Stimulated activated CD4-positive, alpha-beta T cell treated with anti-CD3 and anti-CD28 coated beads, Interleukin-12 subunit alpha, Interleukin-12 subunit beta, amount 100 ng/mL, for 48 hours (primary cell): ENCODE measurements at places on chromosomes 5 and 9.

- no peak for DNase-seq
These were observed 37.2 kb upstream of the SH3PXD2B start for GRCh38 chr5:172491481-172491880.

DNA sequence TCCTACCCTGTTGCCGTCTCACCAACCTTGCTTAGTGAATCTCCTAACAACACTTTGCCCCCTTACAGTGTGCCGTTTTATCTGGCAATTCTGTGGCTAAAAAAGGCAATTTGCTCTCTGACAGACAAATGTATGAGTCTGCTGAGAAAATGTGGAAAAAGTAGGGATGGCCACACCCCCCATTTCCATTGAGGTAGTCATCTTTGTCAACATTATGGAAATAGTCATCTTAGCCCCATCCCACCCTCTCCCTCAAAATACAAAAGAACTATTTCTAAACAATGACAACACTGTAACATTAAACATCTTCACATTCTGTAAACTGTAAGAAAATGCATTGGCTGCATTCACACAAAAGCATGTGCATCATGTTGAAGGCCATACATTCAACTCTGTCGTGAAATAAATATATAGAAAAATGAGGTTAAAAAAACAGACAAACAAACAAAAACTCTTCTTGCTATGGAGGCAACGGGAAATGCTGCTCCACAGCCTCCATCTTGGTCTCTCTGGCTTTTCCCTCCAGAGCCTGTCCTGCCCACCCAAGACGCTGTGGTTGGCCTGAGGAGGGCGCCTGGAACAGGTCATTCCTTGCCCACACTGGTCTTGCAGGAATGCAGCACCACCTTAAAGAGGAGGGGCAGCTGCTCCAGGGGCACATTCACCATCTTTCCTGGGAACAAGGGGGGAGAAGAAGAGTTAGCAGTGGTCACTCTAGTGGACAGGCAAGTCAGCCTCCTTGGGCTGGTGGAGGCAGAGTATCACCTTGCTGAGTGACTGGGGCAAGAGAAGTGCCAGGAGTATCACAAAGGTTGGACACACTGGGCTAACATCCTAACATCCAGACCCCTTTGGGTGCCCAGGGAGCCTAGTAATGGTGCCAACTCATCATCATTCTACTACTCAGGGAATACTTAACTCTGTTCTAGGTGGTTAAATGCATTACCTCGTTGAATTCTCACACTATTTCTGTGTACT lies 15.2 kb upstream of the NR5A1 start:
- no peak for DNase-seq

DNA sequence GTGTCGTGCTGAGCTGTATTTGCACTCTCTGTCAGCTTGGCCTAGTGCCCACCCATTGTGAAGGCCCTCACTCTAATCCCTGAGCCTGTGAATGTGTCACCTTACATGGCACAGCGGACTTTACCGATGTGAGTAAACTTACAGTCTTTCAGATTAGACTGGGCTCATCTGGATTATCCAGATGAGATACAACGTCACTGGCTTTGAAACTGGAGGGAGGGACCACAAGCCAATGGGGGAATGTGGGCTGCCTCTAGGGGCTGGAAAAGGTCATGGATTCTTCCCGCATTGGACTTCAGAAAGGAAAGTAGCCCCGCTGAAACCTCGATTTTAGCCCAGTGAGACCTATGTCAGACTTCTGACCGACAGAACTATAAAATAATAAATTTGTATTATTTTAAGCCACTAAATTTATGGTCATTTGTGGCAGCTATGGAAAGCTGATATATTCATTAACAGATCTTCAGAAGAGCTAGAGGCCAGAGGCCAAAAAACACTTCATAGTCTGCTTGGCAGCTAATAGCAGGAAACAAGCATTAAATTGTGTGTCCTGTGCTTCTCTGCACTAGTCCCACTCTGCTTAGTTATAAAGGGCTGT lies 139.0 kb upstream of the GAS1 start:
- no peak for DNase-seq

DNA sequence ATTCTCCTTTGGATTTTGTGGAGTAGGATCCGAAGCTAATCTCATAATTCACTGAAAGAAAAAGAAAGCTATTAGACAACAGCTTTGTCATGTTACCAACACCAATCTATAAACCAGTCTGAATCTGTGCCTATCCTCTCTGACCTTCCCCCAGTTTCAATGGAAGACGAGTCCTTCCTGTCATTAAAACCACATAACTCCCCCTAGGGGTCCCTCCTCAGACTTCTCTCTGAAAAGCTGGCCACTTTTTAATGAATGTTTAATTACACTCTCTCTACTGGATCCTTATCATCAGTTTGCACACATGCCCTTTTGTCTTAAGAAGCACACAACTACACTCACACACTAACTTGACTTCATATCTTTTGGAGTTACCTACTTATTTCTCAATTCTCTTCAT lies 98.0 kb upstream of the TSLP start:
- DNase-seq = no peak

GRCh38 chr9:133606708-133607025 lies 2.5 kb downstream of the FAM163B start:
- DNase-seq = no peak

DNA sequence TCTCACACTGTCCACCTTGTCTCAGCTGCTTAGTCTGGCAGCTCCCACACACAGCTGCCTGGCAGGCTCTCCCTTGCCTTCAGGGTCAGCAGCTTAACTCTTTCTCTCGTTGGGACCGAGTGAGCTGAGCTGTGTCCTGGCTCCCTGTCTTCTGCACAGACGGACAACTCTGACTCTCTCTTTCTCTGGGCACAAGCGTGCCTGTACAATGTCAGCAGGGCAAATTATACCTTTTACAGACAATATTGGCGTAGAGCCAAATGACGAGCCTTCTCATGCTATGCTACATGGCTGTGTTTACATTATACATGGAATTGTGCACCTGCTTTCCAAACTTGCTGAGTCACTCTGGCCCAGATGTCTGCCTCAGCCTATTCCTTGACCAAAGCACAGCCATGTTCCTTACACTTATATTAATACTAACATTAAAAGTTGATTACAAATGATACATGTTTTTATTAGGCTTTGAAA lies 188.6 kb downstream of the CYLC2 start:
- DNase-seq = no peak

GRCh38 chr5:166781737-166782136 lies 1509.7 kb upstream of the WWC1 start:
- no peak for DNase-seq

GRCh38 chr9:126112135-126112720 lies 214.4 kb upstream of the MVB12B start:
- DNase-seq = no peak

DNA sequence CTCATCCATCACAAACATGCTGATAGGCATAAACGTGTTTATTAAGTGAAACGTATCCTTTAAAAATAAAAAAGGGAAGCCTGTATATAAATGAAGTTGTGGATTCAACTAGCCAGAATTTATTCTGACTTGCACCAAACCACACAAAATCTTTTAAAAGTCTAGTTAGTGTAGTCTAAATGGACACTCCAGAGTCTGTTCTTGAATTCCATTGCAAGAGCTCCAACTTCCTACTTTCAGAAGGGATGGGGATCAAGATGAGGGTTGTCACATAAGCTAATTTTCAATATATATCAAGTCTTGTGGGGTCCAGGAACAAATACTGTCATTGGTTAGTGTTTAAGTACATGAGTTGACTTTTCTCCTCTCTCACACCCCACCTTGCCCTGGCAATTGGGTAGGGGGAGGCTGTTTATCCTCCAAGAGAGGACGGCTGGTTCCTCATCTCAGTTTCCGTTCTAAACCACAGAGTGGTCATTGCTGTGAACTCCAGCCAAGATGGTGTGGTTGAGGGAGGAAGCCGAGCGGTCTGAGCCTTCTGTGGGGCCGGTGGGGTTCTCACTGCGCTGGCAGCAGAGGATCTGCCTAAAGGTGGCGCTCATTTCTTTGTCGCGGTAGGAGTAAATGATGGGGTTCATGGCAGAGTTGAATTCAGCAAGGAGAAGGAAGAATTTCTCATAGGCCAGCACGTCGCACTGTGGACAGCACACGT lies 163.2 kb downstream of the LPAR1 start:
- DNase-seq = no peak

- no peak for DNase-seq
These were observed 44.9 kb downstream of the HMGCS1 start for GRCh38 chr5:43268188-43268820.

DNA sequence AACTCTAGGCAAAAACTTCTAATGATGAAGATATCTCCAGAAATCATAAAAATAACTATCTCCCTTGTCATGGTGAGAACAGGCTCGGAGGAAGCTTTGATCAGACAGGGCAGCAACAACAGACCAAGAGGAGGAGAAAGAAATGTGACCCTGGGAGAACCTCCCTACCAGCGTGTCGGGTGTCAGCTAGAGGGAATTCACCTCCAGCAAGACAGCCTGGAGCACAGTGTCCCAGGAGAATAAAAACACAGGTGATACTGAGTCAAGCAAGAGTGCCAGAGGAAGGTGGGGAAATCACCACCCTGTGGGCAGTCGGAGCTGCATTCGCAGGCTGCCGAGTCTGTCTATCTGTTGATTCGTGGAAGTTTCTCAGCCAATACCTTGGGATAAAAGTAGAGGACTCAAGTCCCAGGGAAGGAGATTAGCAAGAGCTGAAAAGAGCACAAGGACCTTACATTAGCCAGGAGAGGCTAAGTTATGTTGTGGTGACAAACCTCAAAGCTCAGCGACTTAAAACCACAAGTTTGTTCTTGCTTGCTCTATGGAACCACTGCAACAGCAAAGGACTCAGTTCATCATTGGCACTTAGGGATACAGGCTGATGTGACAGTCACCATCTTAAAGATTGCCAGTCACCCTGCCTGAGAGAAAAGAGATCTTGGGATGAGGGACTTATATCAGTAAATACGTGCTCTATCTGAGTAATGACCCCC lies 598.3 kb downstream of the CCDC171 start:
- no peak for DNase-seq

DNA sequence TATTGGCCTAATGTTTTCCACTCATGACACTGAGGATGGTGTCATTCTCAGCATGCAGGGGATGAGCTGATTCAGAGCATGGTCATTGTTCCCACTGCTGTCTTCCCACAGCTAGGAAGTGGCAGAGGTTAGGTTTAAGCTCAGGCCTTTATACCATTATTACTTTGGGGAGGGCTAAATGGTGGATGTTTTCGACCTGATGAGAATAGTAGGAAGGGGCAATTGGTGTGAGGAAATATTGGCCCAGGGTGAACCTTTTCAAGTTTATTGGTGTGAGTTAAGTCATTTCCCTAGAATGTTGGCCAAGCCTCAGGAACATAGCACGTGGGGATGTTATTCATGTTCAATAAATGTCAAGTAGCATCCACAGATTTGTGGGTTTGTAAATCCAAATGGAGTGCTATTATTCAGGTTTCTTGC lies 59.6 kb downstream of the ARHGAP26 start:
- DNase-seq = no peak

- DNase-seq = no peak
These were observed 81.3 kb downstream of the PLAC8L1 start for GRCh38 chr5:146024034-146024433.

- DNase-seq = no peak
These were observed 79.0 kb downstream of the GDA start for GRCh38 chr9:72228282-72228681.

DNA sequence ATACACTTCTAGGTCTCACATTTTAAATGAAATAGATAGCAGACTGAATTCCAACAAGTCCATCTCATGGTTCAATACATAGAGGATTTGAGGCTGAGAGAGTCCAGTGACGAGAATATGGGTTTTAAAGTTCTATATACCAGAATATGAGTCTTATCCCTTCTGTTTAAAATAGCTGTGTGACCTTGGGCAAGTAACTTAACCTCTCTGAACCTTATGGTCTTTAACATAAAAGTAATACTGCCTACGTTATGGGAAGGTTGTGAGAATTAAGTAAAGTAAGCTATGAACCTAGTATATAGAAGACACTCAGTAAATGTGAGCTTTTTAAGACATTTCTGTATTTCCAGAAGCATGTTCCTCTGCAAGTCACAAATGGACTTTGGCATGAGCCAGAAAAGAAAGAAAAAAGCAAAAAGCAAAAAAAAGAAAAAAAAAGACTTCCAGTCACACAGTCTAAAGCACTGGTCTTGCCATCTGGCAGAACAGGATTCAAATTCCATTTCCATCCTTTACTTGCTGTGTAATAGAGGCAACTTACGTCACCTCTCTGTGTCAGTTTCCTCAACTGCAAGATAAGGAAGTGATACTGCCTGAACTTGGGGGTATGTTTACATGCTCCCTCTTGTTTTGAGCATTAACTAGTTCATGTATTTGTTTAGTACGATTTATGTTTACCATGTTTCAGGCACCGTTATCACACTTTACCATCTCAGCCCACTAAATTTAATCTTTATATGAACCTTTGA lies 248.2 kb downstream of the TRIM32 start:
- DNase-seq = no peak

- no peak for DNase-seq
These were observed 131.8 kb upstream of the SLC12A2 start for GRCh38 chr5:127951791-127952190.

DNA sequence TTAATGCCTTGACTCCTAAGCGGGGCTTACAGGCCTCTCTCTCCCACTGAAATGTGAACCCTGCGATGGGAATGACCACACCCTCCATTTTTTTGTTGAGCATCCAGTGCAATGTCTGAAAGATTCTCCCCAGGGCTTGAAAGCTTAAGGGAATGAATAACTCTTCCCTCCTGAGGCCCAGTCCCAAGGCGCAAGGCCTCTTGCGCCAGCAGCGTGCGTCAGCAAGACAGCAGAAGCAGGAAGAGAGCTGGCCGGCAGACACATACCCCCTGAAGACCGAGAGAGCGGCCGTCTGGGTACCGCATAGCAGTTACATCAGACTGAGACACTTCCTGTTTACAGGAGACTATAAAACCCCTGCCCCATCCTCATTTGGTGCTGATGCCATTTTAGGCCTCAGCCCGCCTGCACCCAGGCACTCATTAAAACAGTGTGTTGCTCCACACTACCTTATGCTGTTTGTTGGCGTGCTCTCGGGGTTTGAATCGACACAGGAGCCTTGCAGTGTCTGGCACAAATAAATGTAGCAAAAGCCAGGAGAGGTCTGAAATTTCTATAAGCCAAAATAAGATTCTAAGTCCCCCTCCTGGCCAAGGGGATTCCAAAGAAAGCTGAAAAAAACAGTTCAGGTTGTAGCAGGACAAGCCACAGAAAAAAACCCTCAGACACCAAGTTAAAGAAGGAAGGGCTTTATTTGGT lies 62.3 kb downstream of the GDNF start:
- DNase-seq = no peak

- DNase-seq = no peak
These were observed 52.7 kb upstream of the LARP1 start for GRCh38 chr5:154702477-154702876.

DNA sequence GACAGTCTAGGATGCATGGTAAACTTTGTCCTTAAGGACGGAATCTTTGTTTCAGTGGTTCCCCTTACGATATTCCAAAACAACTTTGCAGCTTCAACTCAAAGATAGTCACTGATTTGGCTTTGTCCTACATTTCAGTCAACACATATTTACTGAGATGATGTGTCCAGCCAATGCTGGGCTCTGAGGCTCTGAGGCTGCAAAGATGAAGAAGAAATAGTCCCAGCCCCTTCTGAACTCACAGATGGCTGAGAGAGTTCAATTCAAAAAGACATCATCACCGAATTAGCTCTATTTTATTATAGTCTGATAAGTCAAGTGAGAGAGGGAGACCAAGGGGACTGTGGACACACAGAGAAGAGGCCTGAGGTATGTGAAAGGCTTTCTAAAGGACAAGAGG lies 544.0 kb downstream of the ACTL7B start:
- no peak for DNase-seq
